Mucosa of gallbladder (tissue), 1 donor: ENCODE measurements at places on chromosomes 2 and 18.
A peak's percentile ranks its signal among the peaks of the same experiment; 100 is the strongest.

DNA sequence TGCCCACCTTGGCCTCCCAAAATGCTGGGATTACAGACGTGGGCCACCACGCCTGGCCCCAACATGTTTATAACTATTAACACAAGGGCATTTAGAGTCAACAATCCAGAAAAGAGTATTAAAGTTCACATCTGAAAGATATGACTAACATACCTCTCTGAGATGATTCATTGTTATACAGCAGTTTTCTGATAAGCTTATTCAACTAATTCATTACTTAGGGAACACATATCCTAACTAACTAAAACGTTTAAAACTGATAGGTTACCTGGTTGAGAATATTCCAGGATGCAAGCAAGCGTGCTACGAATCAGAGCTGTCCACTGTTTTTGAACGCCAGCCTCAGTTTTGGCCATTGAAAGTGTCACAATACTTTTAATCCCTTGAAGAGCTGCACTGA is 34.0 kb upstream of the STRN start:
- DNase-seq = no peak

DNA sequence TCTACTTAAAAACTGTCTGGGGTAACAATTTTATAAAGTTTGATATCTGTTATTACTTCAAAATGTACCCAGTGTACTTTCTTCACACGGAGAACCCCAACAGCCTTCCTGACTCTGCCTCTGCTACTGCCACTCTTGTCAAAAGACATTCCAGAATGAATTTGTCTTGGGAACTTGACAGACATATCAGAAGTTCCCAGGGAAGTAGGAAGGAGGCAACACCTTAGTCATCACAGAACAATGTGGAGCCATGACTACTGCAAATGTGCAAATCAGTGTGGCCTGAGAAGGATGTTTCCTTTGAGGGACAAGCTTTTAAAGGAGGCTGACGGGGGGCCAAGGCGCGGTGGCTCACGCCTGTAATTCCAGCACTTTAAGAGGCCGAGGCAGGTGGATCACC is 133.8 kb upstream of the RNF152 start:
- DNase-seq = no peak

DNA sequence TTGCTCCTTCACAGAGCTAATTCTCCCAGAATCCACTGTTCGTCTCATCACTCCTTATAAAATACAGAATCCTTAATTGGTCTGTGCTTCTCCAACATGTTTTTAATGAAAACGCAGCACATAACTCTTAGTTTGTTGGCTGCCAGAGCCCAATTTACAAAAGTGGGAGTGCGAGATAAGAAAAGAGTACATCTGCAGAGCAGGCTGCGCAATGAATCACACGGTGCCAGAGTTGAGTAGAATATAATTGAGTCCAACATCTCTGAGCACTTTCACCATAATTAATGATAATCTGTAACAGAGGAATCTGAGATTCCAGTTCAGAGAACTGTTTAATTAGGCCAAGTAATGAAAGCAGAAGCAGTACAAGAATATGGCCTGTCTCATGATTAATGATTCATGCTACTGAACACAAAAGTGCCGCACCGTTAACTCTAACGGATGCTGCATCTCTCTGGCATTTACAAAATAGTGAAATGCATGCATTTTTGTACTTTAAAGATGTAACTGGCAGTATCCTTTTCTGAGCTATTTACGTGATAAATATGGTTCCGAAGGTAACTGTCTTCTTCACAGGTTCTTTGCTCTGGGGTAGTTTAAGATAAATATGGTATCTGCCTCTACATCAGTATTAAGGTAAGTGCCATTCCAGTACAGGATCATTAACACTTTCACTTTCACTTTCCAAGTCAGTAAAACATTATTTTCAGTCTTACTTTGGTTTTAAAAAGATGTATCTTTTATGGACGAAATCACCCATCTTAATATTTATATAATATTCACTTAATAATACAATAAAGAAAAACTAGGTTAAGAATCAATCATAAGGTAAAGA is 785.6 kb downstream of the NR4A2 start:
- DNase-seq = no peak

DNA sequence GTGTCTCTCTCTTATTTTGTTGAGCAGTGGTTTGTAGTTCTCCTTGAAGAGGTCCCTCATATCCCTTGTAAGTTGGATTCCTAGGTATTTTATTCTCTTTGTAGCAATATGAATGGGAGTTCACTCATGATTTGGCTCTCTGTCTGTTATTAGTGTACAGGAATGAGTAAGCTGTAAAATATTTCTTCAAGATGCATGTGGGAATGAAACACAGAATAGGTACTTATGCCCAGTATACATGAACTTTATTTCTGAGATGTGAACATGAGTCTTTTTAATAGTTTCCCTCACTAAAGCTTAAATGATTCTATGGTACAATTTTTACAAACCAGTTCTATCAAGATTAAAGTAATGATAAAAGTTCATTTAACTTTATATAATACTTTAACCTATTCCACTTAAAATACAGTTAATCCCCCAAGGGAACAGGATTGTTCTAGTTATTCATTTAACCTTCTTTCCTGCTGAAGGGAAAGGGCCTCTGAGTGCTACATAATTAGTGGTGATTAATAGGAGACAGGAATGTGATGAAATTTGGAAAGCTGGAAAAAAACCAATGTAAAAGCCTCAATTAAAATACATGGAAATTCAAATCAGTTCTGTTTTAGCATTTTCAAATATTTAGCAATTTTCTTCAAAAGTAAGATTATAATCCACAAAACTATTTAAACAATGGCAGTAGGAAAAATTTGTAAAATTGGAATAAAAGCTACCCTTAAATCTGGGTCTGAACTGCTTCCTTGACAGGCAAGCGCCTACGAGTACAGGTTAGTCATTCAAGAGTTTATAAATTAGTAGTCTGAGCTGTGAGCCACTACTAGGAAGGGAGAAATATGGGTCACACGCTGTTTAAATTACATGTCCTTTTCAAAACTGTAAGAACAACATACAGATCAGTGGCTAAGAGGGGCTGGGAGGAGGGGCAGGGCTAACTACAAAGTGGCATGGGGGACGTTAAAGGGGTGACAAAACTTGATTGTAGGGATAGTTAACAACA is 28.9 kb downstream of the SPIRE1 start:
- no peak for DNase-seq

- no peak for DNase-seq
Observed at GRCh38 chr2:120920454-120921148, 184.9 kb downstream of the GLI2 start.

GRCh38 chr2:157691695-157692094 is 63.0 kb upstream of the ACVR1C start:
- no peak for DNase-seq

DNA sequence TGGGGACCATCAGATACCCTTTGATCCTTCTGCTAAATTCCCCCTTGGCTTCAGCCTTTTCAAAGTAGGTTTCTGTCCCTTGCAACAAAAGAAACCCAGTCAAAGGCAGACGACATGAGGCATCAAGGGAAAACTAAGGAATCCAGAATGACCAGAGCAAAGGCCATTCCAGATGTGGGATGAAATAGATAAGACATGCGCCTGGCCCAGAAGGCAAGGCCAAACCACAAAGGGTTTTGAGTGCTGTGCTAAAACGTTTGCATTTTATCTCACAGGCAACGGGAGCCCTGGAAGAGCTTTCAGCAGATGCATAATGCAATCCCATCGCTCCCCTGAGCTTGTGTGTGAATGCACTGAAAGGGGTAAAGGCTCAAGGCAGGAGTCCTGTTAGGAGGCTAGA is 17.7 kb downstream of the CXCR1 start:
- no peak for DNase-seq

DNA sequence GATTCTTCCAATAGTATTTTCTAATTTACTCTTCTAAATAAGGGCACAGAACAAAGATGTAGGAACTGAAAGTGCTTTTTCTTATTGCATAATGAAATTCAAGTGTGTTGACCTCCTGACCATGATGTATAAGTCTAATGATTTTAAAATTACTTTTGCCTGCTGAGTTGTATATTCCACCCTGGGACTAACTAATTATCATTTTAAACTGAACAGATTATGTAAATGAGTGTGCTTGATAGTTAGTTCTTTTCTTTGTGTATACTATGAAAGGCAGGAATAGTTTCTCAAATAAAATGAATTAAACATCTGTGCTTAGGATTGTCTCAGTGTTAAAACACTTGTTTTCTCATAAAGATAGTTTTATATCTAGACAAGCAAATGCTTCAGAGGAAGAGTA is 284.5 kb downstream of the RIT2 start:
- no peak for DNase-seq

GRCh38 chr2:29322011-29322410 is 206.8 kb downstream of the CLIP4 start:
- DNase-seq = no peak

- DNase-seq = peak; percentile 48
Observed at GRCh38 chr18:62324917-62325805, at the start of gene TNFRSF11A. TSS of gene TNFRSF11A (plus strand) at chr18:62325310. CDS start at chr18:62325353, 43 bp downstream.

- no peak for DNase-seq
Observed at GRCh38 chr18:70024829-70025228, 77.2 kb upstream of the CD226 start.

DNA sequence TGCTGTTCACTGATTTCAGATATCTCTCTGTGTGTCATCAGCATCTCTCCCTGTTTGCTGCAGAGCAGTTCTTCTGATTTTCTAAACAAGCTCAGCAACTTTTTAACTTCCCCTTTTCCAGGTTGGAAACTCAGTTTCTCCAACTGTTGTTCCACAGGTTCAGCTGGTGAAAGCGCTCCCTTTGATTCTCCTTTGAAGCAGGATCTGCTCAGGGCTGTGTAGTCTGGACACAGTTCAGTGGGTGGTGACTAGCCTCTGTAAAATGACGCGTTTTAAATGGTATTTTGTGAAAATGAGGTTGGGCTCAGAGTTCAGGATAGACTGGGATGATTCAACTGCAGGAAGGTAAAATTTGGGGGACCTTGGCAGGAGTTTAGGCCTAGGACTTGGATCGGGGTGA is 106.3 kb downstream of the TRIM43 start:
- no peak for DNase-seq

DNA sequence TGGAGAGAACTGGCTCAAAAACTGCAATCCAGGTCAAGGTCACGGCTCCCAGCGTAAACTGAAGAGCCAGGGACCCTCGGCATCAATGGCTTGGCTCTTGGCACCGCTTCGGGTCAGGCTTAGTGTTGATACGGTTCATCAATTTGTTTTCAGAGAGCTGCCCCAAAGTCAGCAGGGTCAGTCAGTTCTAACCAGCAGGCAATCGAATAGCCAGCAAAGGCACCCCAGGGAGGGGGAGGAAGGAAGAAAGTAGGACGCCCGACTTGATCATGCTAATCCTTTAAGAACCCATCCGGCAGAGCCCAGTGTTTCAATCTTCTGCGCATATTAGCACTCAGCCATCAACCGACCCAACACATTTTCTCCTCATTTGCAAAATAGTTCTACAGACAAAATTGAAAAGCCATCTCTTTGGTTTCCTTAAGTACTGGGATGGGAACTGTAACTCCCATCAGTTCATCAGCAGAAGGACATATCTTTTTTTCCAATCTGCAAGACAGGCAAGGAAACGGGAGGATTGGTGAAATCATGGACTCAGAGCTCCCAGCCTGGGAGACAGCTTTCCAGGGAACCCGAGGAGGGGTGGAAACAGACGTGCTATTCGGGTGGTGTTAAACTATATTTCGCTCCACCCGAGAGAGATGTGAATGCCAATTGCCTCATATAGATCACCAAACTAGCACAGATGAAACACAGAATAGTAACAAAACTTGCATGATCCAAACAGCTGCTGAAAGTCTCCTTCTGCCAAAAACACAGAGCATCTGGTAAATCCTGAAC is 40.7 kb upstream of the CABLES1 start:
- DNase-seq = no peak

DNA sequence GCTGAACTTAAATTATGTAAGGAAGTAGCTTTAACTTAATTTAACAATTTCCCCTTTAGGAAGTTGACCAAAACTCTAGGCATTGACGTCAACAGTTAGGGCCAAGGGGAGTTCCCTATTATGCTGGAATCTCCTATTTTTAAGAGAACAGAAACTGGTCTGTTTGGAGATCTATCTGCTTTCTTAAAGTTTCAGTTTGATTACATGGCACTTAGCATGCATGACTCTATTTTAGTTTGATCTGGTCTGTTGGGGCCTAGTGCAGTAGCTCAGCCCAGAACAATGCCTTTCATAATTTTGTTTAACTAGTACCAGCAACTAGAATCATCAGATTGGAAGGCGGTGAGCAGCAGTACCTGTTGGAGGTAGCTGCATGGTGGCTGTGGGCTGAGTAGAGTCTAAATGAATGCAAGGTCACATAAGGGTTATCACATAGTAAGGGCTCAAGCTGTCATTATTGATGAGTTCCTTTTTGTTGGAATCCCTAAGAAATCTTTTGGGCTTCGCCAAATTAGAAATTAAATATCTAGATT is 60.5 kb upstream of the ZNG1B start:
- DNase-seq = no peak

DNA sequence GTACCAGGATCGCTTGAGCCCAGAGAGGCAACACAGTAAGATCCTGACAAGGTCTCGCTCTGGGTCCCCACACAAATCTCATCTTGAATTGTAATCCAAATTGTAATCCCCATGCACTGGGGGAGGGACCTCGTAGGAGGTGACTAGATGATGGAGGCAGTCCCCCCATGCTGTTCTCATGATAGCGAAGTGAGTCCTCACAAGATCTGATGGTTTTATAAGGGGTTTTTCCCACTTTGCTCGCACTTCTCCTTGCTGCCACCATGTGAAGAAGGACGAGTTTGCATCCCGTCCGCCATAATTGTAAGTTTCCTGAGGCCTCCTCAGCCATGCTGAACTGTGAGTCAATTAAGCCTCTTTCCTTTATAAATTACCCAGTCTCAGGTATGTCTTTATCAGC is 46.0 kb upstream of the SERTAD2 start:
- DNase-seq = no peak

- DNase-seq = no peak
Observed at GRCh38 chr18:28175150-28175929, 1.6 kb downstream of the CDH2 start.

DNA sequence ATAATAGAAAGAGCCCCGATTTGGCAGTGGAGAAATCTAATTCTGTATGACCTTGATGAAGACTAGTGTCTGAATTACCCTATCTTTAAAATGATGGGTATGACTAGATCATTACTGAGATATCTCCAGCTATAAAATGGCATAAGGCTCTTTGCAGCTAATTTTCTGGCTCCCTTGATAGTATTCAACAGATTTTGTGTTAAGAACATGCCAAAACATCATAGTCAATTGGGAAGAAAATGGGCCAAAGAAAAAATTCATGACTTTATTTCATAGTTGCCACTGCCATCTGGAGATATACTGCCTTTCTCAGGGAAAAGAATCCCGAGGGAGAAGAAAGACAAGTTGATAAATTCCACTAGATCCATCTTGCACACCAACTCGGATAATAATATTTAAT is 1618.7 kb downstream of the LRP1B start:
- no peak for DNase-seq

- DNase-seq = no peak
Observed at GRCh38 chr2:203498161-203498560, 36.9 kb downstream of the RAPH1 start.
